ENCODE measurements at places on chromosomes 1 and 21.
A peak's percentile ranks its signal among the peaks of the same experiment; 100 is the strongest.

DNA sequence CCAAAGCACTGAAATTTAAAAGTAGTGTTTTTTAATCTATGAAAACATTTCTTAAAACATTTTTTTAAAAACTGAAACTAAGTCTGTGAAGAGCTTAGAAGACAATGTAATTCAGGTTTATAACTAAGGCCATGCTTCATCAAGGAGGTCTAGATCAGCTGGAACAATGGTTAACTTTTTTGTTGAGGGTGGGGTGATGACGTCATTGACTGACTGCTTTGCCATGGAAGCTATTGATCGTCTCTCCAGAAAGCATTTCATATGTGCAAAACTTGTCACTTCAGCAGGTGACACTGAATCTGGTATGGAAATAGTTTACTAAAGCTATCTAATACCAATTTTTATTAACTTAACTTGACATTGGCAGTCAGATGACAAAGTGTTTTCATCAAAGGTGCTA lies 21.0 kb downstream of the RAVER2 start:
- no peak for DNase-seq

- no peak for DNase-seq
Observed at GRCh38 chr21:14968821-14969220, 96.0 kb downstream of the NRIP1 start.

DNA sequence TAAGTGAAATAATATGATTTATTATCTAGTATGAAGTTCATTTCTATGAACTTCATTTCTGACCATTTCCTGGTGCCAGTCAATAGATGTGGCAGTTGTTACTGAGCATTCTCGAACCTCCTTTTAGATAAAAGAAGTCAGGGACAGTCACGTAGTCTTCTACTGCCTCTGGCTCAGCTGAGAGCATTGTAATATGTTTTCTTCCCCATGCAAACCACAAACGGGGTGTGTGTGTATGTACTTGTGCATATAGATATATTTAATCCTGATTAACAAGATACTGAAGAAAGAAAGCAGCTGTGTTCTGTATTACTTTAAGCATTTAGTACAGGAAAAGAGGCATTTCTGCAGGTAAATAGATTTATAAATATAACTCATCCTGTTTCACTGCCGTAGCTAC lies 21.6 kb downstream of the ZNF684 start:
- DNase-seq, result no peak

DNA sequence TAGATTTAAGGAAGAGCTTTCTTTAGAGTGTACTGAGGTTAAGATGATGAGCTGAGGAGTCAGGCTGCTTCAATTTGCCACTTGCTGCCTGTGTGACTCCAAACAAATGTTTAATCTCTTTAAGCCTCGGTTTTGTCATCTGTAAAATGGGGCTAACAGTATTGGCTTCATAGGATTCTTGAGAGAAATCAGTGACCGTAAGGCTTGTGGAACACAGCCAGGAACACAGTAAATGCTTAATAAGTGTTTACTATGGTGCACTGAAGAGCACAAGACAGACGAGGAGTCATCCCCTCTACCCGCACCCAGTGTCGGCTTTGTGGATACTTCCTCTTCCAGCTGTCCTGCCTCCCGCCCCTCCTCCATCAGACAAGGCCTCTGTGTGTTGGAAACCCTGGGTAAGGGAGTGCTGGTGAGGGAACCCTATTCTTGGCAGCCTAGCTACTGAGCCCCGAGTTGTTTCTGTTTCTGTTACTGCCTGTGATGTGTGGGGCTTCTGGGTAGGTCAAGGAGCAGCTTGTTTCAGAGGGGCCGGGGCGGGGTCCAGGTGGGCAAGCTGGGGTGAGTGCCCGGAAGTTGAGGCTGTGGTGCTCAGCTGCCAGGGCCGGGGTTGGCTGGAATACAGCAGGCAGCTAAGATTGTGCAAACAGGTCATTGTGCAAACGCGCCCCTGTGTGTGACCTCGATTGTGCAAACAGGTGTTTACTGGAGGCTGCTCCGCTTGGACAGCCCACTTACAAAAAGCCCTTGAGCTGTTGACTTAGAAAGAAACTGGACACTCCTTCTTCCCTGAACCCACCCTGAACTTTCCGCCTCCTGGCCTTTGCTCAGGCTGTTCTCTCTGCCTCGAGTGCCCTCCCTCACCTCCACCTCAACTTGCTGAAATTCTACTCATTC lies 4.0 kb upstream of the CSF3R start:
- no peak for DNase-seq

- DNase-seq, result no peak
Observed at GRCh38 chr21:38774152-38774551, 31.6 kb upstream of the ETS2 start.

- no peak for DNase-seq
Observed at GRCh38 chr1:119409731-119410130, 5.2 kb upstream of the HSD3B2 start.

DNA sequence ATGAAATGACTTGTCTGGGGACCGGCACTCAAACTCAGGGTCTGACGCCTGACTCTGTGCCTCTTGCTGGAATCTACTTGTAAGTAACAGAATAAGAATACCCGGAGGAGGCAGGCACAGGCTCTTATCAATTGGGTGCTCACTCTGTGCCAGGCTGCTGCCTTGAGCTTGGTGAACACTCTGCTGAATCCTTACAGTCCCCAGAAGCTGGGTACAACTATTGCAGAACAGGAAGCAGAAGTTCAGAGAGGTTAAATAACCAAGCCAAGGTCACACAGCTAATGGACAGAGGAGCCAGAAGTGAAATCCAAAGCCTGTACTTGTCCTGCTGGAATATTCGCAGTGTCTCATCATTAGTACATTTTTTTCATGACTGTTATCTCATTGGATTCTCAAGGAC lies 86.0 kb downstream of the EPHB2 start:
- DNase-seq, result no peak

GRCh38 chr1:229268505-229268904 lies 2.4 kb upstream of the RAB4A start:
- DNase-seq, result no peak

DNA sequence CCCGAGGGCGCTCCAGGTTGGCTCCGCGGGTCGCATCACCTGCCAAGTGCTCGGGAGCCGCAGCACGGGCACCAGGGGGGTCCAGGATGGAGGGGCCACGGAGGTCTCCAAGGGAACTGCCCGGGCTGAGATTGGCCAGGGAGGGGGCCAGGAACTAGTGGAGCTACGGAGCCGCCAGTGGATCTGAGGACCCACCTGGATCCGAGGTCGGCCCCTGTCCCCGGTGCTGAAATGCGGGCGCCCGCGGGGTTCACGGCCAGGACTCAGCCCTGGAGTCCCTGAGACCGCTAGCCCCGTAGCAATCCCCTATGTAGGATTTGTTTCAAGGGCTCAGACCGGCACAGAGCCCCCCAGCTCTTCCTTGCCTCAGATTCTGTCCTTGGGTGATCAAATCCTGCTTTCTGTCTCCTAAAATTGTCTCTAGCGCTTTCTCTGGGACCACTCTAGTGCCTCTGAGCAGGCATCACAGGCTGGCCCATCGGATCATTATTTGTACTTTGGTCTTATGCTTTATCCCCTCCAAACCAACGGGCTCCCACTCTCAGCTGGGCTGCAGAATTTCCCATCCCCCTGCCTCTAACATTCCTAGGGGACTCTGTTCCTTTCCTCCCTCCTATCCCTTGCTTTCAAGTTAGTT lies 27.3 kb downstream of the KIAA2013 start:
- peak; percentile 83 for DNase-seq

- DNase-seq, result peak; percentile 82
Observed at GRCh38 chr1:111481387-111482221, 7.8 kb downstream of the C1orf162 start.

- no peak for DNase-seq
Observed at GRCh38 chr1:153428073-153428638, 11.8 kb downstream of the S100A7A start.

DNA sequence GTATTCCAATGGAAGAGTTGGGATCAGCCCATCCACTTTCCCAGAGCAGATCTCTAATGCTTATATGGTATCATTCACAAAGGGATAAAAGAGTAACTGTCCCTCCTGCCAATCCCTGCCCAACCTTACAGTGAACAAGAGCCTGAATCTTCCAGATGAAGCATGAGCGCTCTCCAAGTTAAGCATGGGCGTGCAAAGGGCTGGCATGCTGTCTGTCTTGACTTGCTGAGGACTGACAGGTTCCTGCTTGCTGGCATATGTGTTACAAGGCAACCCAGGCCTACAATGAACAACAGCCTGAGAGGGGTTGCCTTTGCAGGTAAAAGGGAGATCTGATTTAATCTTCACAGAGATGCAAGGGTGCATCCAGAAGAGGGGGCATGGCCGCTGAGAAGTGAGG lies 155.6 kb upstream of the SOD1 start:
- no peak for DNase-seq

DNA sequence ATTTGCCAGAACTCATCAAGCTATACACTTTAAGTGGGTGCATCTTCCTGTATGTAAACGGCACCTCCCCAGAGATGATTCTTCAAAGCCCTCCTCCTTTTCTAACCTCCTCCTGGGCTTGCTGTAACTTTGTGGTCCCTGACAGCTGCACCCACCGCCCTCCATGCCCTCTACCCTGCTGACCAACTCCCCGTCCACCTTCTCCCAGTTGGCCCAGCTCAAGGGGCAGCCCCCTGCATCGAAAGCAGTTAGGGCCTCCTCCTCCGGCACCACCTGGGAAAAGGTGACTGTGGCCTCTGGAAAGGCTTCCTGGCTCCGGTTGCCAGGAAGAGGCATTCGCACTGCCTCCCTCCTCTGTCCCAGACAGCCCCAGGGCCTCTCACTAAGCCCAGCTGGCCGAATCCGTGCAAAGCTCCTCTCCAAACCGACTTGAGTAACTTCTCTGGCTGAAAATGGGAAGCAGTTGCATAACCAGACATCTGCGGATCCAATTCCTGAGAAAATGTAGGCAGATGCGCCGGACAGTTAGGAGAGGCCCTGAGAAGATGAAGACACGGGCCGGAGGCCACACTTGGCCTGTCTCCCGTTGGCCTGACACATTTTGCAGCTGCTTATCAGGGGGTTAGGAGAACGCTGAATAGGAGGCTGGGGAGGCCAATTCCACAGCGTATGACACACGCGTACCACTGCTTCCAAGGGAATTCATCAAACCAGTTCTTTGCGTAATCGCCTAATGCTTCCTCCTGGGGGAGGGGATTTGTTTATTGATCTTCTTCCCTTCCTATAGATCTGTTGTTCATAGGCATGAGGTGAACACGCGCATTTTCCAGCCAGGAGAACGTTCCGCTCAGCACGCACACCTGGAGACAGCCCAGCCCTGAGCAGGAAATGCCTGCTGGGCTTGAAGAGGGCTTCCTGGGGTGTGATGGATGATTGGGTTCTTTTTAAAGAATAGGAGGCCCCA lies 48.7 kb upstream of the COL6A2 start:
- DNase-seq, result no peak

DNA sequence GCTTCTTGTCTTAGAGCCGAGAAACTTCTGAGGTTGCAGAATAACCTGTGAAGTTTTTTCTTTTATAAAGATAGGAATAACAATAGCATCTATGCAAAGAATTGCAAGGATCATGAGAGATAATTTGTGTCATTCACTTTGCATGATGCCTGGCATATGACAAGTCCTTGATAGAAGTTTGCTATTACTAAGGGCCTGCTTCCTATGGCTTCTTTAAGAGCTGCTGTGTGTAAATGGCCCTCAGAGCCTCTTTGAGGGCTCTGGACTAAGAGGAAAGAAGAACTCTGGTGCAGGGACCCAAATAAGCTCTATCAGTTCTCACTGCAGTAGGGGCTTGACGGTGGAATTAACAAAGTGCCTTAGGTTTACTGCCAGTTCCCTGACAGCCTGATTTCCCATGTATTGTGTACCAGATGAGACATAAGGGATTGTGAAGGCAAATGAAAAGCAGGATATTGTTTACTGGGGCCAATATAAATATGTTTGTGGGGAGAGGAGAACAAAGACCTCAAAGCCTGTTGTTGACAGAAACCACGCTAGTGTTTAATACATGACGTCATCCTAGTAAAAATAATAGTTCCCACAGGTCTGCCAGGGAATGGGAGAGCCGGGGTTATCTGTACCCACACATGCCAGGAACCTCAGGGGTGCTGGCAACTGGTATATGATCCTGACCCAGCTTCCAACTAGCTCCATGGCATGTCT lies 131.2 kb upstream of the UBE2U start:
- DNase-seq, result no peak

- no peak for DNase-seq
Observed at GRCh38 chr1:234665975-234666605, 56.1 kb upstream of the IRF2BP2 start.

DNA sequence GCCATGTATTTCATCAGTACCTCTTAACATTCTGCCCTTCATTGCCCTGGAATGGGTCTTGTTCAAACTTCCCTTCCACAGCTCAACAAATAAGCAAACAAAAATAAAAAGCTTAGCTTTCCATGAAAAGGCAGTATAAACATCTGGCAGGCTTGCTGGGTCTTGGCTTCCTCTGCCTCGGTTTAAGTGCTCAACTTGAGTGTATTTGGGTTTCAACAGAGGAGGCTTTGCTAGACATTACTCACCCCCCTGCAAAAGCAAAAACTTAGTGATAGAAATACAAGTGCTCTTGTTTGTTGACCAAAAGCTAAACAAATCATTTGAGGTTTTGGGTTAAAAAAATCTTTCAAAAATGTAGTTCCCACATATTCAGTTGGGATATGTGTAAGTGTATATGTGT lies 518.5 kb downstream of the PLPP3 start:
- no peak for DNase-seq

GRCh38 chr1:194289569-194290266 lies 1103.3 kb upstream of the B3GALT2 start:
- DNase-seq, result no peak

- DNase-seq, result peak; percentile 87
Observed at GRCh38 chr21:43864313-43864961, 586 bp upstream of the AGPAT3 start.

- DNase-seq, result peak; percentile 37
Observed at GRCh38 chr1:154808909-154809262, 61.2 kb downstream of the KCNN3 start.

GRCh38 chr1:227603327-227603726 lies 40.0 kb downstream of the ZNF678 start:
- no peak for DNase-seq

DNA sequence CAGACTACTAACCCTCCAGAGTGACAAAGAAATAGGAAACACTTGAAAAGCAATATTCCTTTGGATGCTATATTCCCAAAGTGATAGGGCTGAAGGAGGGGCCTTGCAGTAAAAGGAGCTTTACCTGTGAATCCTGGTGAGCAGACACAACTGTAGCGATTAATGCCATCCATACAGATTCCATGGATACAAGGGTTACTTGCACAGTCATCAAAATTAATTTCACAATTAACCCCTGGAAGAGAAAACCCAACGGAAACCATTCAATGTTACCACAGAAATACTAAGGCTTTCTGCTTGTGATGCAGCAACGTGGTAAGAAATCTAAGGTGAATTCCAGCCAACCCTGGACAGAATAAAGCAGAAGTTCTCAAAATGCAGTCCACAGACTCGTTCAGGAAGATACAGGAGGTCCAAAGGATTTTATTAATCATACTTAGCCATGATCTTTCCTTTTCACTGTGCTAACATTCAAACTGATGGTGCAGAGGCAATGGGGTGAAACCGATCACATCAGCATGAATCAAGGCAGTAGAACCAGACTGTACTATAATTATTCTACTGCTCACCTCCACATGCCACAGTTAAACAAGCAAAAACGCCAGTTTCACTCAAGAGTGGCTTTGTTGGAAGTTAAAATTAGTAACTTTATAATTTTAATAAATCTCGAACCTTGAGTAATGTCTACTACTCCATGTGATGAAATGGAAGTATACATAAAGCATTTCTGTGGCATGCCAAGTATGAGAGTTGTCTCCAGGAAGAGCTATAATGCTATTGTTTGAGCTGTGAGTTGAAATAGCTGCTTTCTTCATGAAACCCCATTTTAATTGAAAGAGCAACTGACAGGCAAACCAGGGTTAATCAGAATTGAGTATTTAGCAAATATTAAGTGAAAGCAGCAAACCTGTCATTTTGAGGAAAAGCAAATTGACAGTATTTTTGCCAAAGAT lies 63.2 kb upstream of the ADAM30 start:
- no peak for DNase-seq

GRCh38 chr1:13778431-13778830 lies 78.4 kb downstream of the PRDM2 start:
- no peak for DNase-seq

All from iPS-NIHi11 (cell line).